Panc1 (cell line): ENCODE measurements at places on chromosomes 2 and 18. TPM values are rescaled to one million over a fixed set of nuclear protein-coding genes. Genes with fewer than 3 reads are reported as not detected.

GRCh38 chr2:159606287-159606686 lies 10.1 kb downstream of the BAZ2B start:
- no peak overlapping the region for H3K4me3 ChIP-seq
- H3K27ac ChIP-seq: no peak overlapping the region
- no peak for DNase-seq
- H3K36me3 ChIP-seq: no peaks in the 10 kb centered on the region
- no peaks in the 10 kb centered on the region for H3K27me3 ChIP-seq
- H3K4me1 ChIP-seq: peaks cover 18% of the 10 kb centered on the region

DNA sequence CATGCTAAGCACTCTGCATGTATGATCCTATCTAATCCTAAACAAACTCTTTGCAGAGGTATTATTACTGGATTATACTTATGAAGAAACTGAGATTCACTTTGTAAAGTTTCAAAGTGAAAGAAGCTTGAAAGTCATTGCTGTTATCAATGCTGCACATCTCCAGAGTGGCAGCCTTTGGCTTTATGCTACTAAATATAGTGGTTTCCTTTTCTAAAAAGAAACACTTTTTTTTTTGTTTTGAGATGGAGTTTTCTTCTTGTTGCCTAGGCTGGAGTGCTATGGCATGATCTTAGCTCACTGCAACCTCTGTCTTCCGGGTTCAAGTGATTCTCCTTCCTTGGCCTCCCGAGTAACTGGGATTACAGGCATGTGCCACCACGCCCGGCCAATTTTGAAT lies 114.9 kb upstream of the RAB27B start:
- H3K36me3 ChIP-seq: no peaks in the 10 kb centered on the region
- no peaks in the 10 kb centered on the region for H3K27me3 ChIP-seq
- no peaks in the 10 kb centered on the region for H3K4me1 ChIP-seq
- H3K4me3 ChIP-seq: no peak overlapping the region

GRCh38 chr18:78970774-78971333 lies 8.8 kb upstream of the SALL3 start:
- H3K4me3 ChIP-seq: no peak overlapping the region
- no peaks in the 10 kb centered on the region for H3K4me1 ChIP-seq

HOXD10 gene
- total RNA-seq: not detected

FAM228A gene
- not detected for total RNA-seq

- no peaks in the 10 kb centered on the region; the same call in none of the 2 replicates for H3K4me1 ChIP-seq
- peak; percentile 52 for DNase-seq
- no peaks in the 10 kb centered on the region for H3K27me3 ChIP-seq
- peak overlapping the region; percentile 67 for H3K27ac ChIP-seq
- H3K4me3 ChIP-seq: no peak overlapping the region
- no peaks in the 10 kb centered on the region for H3K36me3 ChIP-seq
Observed at GRCh38 chr2:160109939-160110673, 47.7 kb upstream of the PLA2R1 start.

C2orf78 gene
- total RNA-seq: not detected
